ENCODE measurements at places on chromosomes 2 and 18. TPM values are rescaled to one million over a fixed set of nuclear protein-coding genes. Genes with fewer than 3 reads are reported as not detected.

- no peaks in the 10 kb centered on the region for H3K4me1 ChIP-seq
- no peak overlapping the region for H3K4me3 ChIP-seq
- H3K27me3 ChIP-seq, result no peaks in the 10 kb centered on the region
- DNase-seq, result no peak
- peaks cover 4% of the 10 kb centered on the region for H3K36me3 ChIP-seq
- no peak overlapping the region for H3K27ac ChIP-seq
Measured at GRCh38 chr2:235740821-235741220, 247.0 kb downstream of the AGAP1 start.

DNA sequence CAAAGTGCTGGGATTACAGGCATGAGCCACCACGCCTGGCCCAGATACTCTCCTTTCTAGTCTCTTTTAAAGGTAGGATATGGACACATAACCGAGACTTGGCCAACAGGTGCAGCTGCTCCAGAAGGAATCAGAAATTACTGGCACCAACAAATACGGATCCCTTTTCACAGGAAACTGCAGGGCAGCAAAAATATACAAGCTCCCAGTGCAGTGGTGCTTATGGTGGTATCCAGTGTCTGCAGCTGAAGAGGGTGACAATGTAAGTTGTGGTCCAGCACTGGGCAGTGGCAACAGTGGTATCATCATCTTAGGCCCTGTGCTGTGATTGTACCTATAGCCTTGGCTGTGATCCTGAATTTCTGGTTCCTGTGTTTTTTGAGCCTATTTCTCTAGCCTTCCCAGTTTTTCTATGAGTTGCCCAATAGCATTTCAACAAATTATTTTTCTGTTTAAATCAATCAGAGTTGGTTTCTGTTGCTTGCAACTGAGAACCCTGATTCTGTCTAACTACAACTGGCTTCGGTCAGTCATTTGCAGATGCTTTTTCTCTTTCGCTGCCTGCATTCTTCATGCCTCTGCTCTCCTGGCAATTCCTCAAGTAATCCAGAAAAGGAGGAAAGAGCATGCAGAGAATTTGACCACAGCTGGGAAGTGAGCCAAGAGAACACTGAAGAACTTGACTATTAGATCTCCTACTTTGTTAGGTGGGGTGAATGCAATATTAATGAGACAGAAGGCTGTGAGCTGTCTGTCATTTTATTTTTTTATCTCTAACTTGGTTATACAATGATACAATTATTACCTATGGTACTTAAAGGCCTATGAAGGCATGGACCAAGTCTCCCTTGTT, 30.8 kb upstream of the EML4 start:
- H3K27me3 ChIP-seq, result peaks cover 4% of the 10 kb centered on the region
- peak overlapping the region; percentile 69 for H3K27ac ChIP-seq
- peaks cover 39% of the 10 kb centered on the region for H3K4me1 ChIP-seq
- H3K36me3 ChIP-seq, result no peaks in the 10 kb centered on the region
- no peak for DNase-seq
- no peak overlapping the region for H3K4me3 ChIP-seq

- no peak overlapping the region for H3K27ac ChIP-seq
- peaks cover 1% of the 10 kb centered on the region for H3K36me3 ChIP-seq
- no peaks in the 10 kb centered on the region for H3K27me3 ChIP-seq
- DNase-seq, result no peak
Measured at GRCh38 chr2:118148809-118149208, 60.5 kb downstream of the INSIG2 start.

GRCh38 chr2:99442837-99443236, 47.0 kb downstream of the REV1 start:
- peaks cover 7% of the 10 kb centered on the region for H3K36me3 ChIP-seq
- no peak overlapping the region for H3K4me3 ChIP-seq
- H3K27me3 ChIP-seq, result no peaks in the 10 kb centered on the region
- H3K4me1 ChIP-seq, result no peaks in the 10 kb centered on the region

Gene TRAPPC12
- 121 TPM for total RNA-seq

DNA sequence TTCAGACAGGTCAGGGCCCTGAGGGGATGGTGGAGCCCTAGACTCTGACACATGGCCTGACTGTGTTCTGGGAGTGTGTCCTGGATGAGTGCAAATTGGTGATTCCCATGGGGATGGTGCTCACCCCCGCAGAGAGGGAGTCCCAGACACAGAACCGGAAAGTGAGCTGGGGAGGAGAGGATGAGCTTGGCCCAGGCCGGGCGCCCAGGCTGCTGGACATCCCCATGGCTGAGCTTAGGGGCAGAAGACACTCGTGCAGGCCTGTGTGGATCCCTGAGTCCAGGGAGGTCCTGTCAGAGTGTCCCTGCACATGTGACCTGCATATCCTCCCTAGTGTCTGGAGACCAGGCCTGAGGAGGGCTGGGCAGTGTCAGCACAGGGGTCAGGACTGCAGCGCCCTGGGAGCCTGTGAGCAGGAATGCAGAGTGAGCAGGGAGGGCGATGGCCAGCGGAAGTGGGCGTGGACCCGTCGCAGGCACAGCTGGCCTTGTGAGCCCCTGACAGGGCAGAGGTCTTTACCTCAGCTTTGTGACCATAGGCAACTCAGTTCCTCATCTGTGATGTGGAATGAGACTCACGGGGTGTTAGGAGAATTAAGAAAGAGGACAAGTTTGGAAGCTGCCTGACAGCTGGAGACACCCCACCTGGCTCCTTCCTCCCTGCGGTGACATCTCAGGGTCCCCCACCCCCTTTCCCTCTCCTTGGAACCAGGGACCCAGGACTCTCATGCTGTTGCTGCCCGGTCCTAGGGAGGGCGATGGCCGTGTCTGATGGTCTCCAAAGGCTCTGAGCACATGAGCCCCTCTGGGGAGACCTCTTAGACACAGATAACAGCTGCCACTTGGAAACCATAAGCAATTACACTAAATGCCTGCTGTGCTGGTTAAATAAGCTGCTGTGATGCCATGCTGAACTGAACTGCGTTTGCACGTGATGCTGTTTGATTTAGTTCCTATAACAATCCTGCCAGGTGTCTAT, 62.6 kb upstream of the HS6ST1 start:
- no peaks in the 10 kb centered on the region for H3K36me3 ChIP-seq
- DNase-seq, result no peak
- H3K4me3 ChIP-seq, result no peak overlapping the region
- H3K27me3 ChIP-seq, result peaks cover 14% of the 10 kb centered on the region
- H3K27ac ChIP-seq, result no peak overlapping the region
- H3K4me1 ChIP-seq, result peaks cover 25% of the 10 kb centered on the region

- H3K27me3 ChIP-seq, result peaks cover 3% of the 10 kb centered on the region
- no peak for DNase-seq
- H3K4me1 ChIP-seq, result peaks cover 17% of the 10 kb centered on the region
- H3K4me3 ChIP-seq, result no peak overlapping the region
Measured at GRCh38 chr2:23566241-23567142, 181.5 kb downstream of the KLHL29 start.

- peaks cover 5% of the 10 kb centered on the region for H3K36me3 ChIP-seq
- peaks cover 42% of the 10 kb centered on the region for H3K4me1 ChIP-seq
- H3K27ac ChIP-seq, result no peak overlapping the region
- no peak overlapping the region for H3K4me3 ChIP-seq
- no peak for DNase-seq
Measured at GRCh38 chr18:59145055-59145454, 5.4 kb downstream of the SEC11C start.

DNA sequence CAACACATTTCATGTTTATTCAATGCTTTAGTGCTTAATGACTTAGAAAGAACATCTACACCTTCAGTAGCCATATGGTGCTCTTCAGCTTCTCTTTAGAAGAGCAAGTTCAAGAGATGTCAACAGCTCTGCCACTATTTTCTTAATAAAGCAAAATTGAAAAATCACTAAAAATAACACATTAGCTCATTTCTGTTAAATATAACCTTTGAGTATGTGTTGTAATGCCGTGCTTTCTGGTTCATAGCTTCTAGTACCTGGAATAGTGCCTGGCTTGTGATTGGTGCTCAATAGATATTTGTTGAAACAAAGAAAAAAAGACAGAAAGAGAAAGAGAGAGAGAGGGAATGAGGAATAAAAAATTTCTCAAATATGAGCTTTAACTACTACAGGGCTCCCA, 349.8 kb upstream of the SPRED2 start:
- no peaks in the 10 kb centered on the region for H3K4me1 ChIP-seq
- no peak overlapping the region for H3K4me3 ChIP-seq
- DNase-seq, result no peak
- H3K27ac ChIP-seq, result no peak overlapping the region

DNA sequence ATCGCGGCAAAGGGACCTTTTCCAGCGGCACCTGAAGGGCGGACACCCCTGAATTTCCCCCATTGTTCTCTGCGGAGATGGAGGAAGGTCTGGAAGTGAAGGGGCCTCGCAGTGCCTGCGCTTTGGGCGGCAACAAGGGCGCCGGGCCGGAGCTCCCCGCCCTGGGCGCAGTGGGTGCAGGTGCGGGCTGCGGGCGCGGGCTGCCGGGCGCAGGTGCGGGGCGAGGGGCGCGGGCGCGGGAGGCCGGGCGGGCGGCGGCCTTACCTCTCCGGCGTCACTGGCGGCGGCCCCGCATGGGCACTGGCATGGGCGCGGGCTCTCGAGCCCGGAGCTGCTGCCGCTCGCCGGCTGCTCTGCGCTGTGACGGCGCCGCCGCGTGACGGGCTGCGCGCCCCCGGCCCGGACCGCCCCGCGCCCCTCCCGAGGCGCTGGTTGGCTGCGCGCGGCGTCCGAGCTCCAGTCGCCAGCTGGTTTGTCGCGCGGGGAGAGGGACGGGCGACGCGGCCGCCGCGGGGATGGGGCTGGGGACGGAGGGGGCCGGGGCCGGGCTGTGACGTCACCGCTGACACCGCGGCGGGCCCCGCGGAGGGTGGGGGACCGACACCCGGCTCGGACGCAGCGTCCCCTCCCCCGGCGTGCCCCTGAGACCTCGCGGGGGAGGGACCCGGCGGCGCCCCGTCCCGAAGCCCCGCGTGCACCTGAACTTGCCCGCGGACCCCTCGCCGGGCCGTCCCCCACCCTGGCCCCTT, at the start of gene KIF1A:
Gene KIF1A (minus strand): TSS at position 362 of the 749 bp plus-strand sequence. CDS start 22,467 bp downstream, outside the sequence.
- peak; percentile 74 for DNase-seq
- H3K27ac ChIP-seq, result peak within 1 kb of the TSS; percentile 91
- no peaks in the 10 kb centered on the region for H3K36me3 ChIP-seq
- H3K4me1 ChIP-seq, result peaks cover 10% of the 10 kb centered on the region
- H3K27me3 ChIP-seq, result peaks cover 43% of the 10 kb centered on the region
- H3K4me3 ChIP-seq, result peak within 1 kb of the TSS; percentile 73

Gene UGP2
- 81.2 TPM for total RNA-seq

GRCh38 chr2:118535171-118535817, 312.2 kb downstream of the EN1 start:
- H3K27me3 ChIP-seq, result peaks cover 27% of the 10 kb centered on the region
- no peak for DNase-seq
- H3K4me3 ChIP-seq, result no peak overlapping the region
- peaks cover 6% of the 10 kb centered on the region for H3K4me1 ChIP-seq

GRCh38 chr2:20509770-20510490, 63.1 kb downstream of the RHOB start:
- no peak overlapping the region for H3K4me3 ChIP-seq
- no peaks in the 10 kb centered on the region for H3K36me3 ChIP-seq
- H3K4me1 ChIP-seq, result no peaks in the 10 kb centered on the region
- DNase-seq, result no peak
- no peaks in the 10 kb centered on the region for H3K27me3 ChIP-seq

Gene PMAIP1
- 4.6 TPM for total RNA-seq

Gene ZNF142
- total RNA-seq, result 42.2 TPM

- H3K4me3 ChIP-seq, result no peak overlapping the region
- no peak overlapping the region for H3K27ac ChIP-seq
- DNase-seq, result no peak
- peaks cover 14% of the 10 kb centered on the region for H3K4me1 ChIP-seq
Measured at GRCh38 chr2:24107-24506, 22.2 kb downstream of the FAM110C start.

- no peaks in the 10 kb centered on the region for H3K36me3 ChIP-seq
- H3K4me1 ChIP-seq, result peaks cover 2% of the 10 kb centered on the region
- H3K4me3 ChIP-seq, result no peak overlapping the region
Measured at GRCh38 chr2:228599297-228599696, 417.8 kb upstream of the SPHKAP start.

Gene TOGARAM2
- 0.98 TPM for total RNA-seq
